H7 (cell line): ENCODE measurements at places on chromosomes 3 and 15. TPM values are rescaled to one million over a fixed set of nuclear protein-coding genes. Genes with fewer than 3 reads are reported as not detected.

Gene MUC13
- 0.04 TPM in 1 of 2 replicates, not detected in the other for total RNA-seq

DNA sequence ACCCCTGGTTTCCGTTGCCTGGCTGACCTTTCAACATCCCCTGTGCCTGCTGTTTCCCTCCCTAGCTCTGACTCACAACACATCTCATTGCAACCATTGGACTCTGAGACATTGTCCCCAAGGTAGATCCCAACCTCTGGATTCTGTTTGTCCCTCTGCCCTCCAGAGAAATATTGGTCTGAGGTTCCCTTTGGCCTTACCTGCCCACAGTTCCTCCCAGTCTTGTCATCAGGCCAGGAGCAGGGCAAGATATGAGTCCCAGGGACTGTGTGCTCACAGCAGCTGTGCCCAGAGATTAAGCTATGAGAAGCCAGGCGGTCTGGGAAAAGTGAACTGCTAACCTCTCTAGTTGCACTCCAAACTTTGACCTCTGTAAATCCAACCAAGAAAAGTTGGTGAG lies 168.2 kb upstream of the NR2F2 start:
- no peak for DNase-seq

DNA sequence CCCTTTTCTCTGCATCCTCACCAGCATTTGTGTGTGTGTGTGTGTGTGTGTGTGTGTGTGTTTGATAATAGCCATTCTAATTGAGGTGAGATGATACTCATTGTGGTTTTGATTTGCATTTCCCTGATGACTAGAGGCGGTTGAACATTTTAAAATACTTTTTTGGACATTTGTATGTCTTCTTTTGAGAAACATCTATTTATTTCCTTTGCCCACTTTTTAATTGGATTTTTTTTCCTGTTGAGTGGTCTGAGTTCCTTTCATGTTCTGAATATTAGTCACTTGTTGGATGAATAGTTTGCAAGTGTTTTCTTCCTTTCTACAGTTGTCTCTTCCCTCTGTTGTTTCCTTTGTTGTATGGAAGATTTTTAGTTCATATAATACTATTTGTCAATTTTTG lies 54.3 kb upstream of the THSD4 start:
- DNase-seq = no peak

DNA sequence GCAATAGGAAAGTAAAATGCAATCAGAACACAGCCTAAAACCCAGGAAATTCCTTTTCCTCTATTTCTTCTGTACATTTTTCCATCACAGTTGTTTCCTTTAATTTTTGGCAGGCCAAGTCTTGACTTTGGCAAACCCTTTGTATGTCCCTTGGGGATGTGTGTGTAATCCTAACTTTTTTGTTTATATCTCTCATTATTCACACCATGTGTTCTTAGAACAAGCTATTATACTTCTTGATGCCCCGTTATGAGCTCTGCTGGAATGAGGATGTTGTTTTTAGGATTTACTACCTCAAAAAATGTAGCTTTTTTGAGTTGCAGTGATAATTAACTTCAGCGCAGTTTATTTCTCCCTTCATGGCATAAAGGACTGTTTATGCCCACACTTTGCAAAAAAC lies 123.4 kb downstream of the ABI3BP start:
- DNase-seq = no peak
